GM13977 (cell line): ENCODE measurements at places on chromosomes 3 and 15.

- DNase-seq, result no peak
These were observed 267.4 kb upstream of the HES1 start for GRCh38 chr3:193868590-193868989.

DNA sequence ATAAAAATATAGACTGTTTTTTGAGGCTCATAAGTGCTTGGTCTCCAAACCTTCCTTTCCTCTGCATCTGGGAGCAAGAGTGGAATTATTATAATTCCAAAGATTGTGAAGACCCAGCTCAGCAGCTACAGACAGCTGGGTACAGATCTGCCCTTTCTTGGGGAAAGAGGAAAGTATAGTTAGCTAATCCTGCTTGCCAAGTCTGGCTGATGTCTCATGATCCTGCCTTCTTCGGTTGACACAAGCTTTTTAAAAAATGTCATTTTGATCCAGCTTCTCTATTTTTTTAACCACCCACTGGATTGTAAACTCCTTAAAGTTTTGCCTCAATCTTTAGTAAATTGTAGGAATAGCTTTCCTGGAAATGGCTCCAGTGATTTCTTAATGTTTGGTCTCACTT is 181.1 kb downstream of the LRTM1 start:
- DNase-seq, result no peak

DNA sequence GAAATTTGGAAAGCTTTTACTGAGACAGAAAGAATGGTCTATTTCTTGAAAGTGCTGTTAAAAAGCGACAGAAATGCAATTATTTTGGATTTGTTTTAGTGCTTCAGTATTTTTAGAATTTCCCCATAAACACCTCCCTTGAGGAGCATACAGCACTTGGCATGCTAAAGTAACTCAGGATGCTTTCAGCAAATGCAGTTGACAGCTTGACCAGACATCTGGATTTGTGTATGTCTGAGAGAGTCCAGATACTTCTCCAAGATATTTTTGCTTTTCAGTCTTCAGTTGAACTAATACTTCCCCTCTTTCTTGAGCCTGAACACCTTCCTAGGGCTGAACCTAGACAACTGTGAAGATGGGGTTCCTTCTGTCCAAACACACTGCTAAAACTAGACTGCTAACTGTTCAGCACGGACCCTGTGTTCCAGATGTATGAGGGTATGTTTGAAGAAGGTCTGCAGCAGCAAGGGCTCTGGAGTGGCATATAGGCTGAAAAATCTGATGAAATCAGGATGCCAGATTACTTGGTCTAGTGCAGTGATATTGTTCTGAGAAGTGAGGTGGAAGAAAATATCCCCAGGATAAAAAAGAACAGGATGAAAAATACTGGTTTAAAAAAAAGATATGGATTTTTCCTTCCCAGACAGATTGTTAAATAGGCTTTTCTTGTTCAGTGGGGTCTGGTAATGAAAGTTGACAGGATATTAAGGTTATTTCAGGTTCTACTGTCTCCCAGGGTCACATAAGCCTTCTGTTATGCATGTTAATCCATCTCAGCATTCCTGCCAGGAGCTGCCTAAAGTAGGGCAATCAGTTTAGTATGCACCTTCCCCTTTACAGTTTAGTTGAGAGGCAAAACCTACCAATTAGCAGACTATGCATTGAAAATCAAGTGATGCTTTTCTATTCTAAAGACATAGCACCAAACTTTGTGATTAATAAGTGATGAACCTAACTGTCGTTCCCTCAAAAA is 516.9 kb upstream of the TBL1XR1 start:
- DNase-seq, result no peak

- DNase-seq, result no peak
These were observed 92.4 kb downstream of the CLDN1 start for GRCh38 chr3:190229632-190230424.

DNA sequence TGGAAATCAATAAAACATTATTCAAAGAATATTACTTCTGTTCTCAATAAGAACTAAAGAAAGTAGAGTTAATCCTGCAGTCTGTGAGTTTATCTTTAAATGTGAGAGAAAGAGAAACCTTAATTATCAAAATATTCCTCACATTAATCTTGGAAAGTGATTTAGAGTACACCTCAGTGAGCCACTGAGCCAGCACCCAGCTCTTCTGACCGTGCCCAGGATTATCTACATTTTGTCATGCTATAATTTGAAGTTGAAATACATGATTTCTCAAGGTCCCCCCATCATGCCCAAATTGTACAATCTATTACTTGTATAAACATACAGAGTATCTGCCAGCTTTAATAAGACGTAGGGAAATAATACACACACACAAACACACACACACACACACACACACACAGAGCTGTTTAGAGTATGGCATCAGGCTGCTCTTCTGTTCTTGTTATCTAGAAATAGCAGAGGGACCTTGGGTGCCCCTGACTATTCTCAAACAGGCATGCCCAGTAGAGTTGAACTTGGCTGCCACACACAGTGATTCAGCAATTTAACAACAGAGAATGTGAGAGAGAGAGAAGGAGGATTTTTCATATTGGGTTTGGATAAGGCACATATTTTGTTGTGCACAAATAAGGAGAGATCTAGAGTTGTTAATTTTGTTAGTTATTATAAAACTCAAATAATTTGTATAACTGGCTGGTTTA is 74.4 kb downstream of the P2RY1 start:
- no peak for DNase-seq

- no peak for DNase-seq
These were observed 185.9 kb downstream of the MEGF11 start for GRCh38 chr15:66067687-66068086.

- no peak for DNase-seq
These were observed 142.4 kb upstream of the IL12A start for GRCh38 chr3:159846255-159846654.

DNA sequence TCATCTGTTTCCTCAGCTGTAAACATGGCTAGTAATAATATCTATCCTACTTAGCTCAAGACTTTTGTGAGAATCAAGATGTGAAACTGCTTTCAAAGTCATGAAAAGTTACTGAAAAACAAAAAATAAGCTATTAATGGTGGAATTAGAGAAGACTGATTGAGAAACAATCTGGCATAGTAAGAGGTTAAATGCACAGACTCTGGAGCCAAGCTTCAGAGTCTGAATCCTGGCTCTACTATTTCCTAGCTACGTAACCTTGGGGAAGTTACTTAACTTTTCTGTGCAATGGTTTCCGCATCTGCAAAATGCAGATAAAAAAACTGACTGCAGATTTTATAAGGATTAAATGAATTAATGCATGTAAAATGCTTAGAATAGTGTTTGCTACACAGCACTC is 28.8 kb downstream of the LRRFIP2 start:
- DNase-seq, result no peak

- DNase-seq, result no peak
These were observed 796.6 kb upstream of the DPPA4 start for GRCh38 chr3:110133971-110134370.

DNA sequence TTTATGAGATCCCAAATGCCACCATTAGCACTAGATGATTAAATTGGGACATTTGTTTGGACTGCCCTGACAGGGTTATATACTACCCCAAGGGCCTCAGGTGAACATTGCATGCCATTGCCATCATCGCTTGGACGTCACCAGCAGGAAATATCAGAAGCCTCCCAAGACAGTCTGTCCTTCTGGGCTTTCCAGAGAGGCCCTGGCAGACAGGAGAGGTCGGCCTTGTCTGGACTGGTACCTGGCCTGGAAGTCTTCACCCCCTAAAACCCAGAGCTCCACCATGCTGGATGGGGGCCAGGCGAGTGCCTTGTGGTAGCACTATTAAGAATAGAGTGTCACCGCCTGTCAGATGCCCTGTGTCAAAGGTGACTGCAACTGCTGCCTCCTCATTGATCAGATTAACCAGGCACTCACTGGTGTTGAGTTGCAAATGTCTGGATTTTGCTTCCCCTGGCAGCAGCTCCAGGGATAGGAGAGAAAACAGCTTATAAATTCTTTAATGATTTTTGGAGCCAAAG is 324.1 kb upstream of the RASGRP1 start:
- no peak for DNase-seq

- DNase-seq, result no peak
These were observed 73.1 kb downstream of the RORA start for GRCh38 chr15:61155741-61156700.

DNA sequence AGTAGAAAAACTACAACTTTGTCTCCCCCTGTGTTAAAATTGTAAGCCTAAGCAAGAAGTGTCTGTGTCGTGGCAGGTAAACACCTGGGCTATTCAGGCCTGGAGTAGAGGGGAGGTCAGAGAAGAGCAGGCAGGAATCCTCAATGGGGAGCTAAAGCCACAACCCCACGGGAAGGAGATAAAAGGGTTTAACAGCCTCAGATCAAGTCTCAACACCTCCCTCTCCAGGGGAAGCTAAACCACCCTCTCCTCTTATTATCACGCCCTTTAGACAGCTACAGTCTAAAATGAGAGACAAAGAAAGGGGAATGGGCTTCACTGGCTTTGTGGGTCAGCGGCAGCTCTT is 11.6 kb downstream of the ETV5 start:
- no peak for DNase-seq
